ENCODE measurements at places on chromosomes 12 and 14.
A peak's percentile ranks its signal among the peaks of the same experiment; 100 is the strongest.

DNA sequence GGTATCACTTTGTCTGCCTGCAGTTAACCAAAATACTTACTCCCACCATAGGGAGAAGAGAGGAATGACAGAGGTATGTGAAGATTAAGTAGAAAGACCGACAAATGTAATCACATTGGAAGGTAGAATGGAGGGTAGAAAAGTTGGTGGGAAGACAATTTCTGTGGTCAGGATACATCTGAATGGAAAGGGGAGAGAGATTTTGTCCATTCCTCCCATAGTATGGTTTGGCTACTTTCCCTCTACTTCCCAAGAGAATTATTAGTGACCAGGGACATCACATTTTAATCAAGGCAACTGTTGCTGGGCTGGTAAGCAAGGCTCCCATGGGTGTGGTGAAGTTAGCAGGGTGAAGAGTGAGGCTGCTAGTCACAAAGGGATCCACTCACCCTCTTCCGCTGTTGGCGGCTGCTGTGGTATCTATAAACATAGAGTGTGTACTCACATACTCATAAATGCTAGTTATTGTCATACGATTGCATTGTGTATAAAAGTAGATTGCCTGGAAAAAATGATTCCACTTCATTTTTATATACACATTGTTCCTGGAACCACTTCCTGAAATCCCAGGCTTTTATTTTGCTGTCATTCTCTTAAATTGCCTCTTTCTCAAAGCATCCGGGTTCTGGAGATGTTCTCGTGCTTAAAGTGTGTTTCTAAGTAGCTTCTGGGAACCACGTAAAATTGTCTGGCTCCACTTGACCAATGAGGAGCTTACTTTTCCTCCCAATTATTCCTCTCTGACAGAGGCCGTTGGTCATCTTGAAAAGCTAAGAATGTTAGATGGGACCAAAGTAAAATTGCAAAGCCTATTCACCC, 413.1 kb downstream of the ZFP36L1 start:
- no peaks in the 10 kb centered on the region for H3K27me3 ChIP-seq
- H3K36me3 ChIP-seq: no peaks in the 10 kb centered on the region
- H3K27ac ChIP-seq: peak overlapping the region; percentile 27
- no peak for DNase-seq
- peaks cover 25% of the 10 kb centered on the region for H3K4me1 ChIP-seq

DNA sequence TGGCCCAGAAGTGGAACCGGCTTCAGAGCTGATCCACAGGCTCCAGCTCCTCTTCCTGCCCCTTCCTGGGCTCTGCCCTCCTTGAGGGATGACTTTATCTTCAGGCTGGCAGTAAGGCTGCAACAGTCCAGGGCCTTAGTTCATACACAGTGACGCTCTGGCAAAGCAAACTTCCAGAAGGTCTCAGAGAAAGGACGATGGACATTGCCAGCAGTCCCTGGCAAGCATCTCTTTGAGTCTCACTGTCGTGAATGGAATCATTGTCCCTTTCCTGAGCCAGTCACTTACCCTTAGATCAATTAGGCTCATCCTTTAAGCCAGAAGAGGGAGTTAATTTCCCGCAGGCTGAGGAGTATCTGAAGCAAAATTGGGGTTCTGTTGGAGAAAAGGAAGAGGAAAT, 8.6 kb downstream of the AK7 start:
- no peaks in the 10 kb centered on the region for H3K27me3 ChIP-seq
- no peak overlapping the region for H3K4me3 ChIP-seq
- no peaks in the 10 kb centered on the region for H3K36me3 ChIP-seq
- no peak overlapping the region for H3K27ac ChIP-seq
- no peaks in the 10 kb centered on the region for H3K4me1 ChIP-seq
- no peak for DNase-seq

GRCh38 chr14:51014086-51014485, 69.8 kb upstream of the PYGL start:
- no peak for DNase-seq
- H3K36me3 ChIP-seq: no peaks in the 10 kb centered on the region
- no peaks in the 10 kb centered on the region for H3K4me1 ChIP-seq
- no peaks in the 10 kb centered on the region for H3K27me3 ChIP-seq
- H3K27ac ChIP-seq: no peak overlapping the region

- H3K4me3 ChIP-seq: no peak overlapping the region
- H3K36me3 ChIP-seq: no peaks in the 10 kb centered on the region
- no peak for DNase-seq
- H3K27me3 ChIP-seq: no peaks in the 10 kb centered on the region
- H3K4me1 ChIP-seq: no peaks in the 10 kb centered on the region
Measured at GRCh38 chr12:30880061-30880460, 46.5 kb upstream of the TSPAN11 start.

DNA sequence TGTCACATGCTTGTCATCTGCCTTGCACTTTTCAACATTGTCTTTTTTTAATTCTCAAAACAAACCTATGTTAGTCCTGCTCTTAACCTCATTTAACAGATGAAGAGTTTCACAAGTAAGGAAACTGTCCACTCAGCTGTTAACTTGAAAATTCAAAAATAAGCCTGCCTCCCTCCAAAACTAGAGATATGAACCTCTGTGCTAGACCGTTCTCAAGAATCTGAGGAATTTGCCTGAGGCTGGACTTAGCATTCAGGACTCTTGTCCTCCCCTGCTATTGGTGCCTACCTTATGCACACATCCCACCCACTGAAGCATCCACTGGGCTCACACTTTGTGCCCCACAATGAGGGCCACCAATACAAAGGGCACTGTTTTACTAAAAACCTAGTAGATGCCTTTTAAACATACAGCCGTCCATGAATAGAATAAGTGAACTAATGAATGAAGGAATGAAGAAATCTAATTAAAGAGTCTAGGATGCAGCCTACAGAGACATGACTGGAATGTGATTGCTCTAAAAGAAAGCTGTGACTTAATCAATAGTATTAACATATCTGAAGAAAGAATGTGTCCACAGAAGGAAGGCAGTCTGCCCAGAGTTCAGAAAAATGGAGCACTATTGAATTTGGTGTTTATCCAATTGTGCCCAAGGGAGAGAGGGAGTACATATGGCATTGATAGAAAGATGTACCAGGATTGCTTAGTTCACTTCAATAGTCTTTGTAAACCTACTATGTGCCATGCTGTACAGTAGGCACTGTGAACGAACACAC, 238.5 kb downstream of the SPTSSA start:
- no peaks in the 10 kb centered on the region for H3K27me3 ChIP-seq
- H3K4me1 ChIP-seq: peaks cover 4% of the 10 kb centered on the region
- no peak overlapping the region for H3K4me3 ChIP-seq
- no peak for DNase-seq
- no peaks in the 10 kb centered on the region for H3K36me3 ChIP-seq
- no peak overlapping the region for H3K27ac ChIP-seq

DNA sequence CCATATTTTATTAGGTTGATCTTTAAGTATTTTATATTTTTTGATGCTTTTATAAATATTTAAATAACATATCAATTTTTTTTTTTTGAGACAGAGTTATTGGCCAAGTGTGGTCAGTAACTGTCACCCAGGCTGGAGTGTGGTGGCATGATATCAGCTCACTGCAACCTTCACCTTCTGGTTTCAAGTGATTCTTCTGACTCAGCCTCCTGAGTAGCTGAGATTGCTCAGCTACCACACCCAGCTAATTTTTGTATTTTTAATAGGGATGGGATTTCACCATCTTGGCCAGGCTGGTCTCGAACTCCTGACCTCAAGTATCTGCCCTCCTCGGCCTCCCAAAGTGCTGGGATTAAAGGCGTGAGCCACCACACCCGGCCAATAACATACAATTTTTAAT, 71.1 kb downstream of the FUT8 start:
- no peak overlapping the region for H3K27ac ChIP-seq
- no peaks in the 10 kb centered on the region for H3K27me3 ChIP-seq
- H3K4me1 ChIP-seq: peaks cover 9% of the 10 kb centered on the region
- DNase-seq: no peak

GRCh38 chr12:89382328-89382727, 30.0 kb upstream of the DUSP6 start:
- peaks cover 5% of the 10 kb centered on the region for H3K4me1 ChIP-seq
- no peak for DNase-seq
- H3K27ac ChIP-seq: no peak overlapping the region
- H3K36me3 ChIP-seq: no peaks in the 10 kb centered on the region
- H3K4me3 ChIP-seq: no peak overlapping the region

DNA sequence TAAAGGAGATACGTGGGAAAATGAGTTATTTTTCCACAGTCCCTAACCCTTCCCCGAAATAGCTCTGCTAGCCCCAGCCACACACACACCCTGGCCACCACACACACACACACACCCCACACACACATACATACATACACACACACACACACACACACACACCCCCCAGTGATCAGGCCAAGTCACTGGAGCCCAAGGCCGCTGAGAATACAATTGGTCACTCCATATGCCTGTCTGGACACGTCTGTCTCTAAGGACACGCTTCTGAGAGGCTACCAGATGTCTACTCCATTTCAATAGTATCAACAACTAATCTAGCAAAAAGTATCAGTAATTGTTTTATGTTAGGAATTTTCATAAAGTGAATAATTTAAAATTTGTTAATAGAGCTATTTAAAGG, 13.0 kb upstream of the DIABLO start:
- H3K4me3 ChIP-seq: no peak overlapping the region
- H3K4me1 ChIP-seq: no peaks in the 10 kb centered on the region
- no peak overlapping the region for H3K27ac ChIP-seq
- no peak for DNase-seq

- H3K27me3 ChIP-seq: no peaks in the 10 kb centered on the region
- DNase-seq: no peak
- no peaks in the 10 kb centered on the region for H3K4me1 ChIP-seq
- H3K4me3 ChIP-seq: no peak overlapping the region
- H3K36me3 ChIP-seq: no peaks in the 10 kb centered on the region
Measured at GRCh38 chr14:60317609-60318008, 68.6 kb downstream of the PPM1A start.

- no peaks in the 10 kb centered on the region for H3K27me3 ChIP-seq
- H3K36me3 ChIP-seq: no peaks in the 10 kb centered on the region
- no peak for DNase-seq
- no peaks in the 10 kb centered on the region for H3K4me1 ChIP-seq
- H3K27ac ChIP-seq: no peak overlapping the region
- H3K4me3 ChIP-seq: no peak overlapping the region
Measured at GRCh38 chr12:114306646-114307045, 99.3 kb downstream of the TBX5 start.

- DNase-seq: no peak
- peak overlapping the region; percentile 97 for H3K4me3 ChIP-seq
- peaks cover 35% of the 10 kb centered on the region for H3K4me1 ChIP-seq
Measured at GRCh38 chr14:75175677-75176141, 703 bp downstream of the TMED10 start.

- DNase-seq: peak; percentile 25
- H3K27ac ChIP-seq: no peak overlapping the region
- no peaks in the 10 kb centered on the region for H3K27me3 ChIP-seq
- no peak overlapping the region for H3K4me3 ChIP-seq
- no peaks in the 10 kb centered on the region for H3K36me3 ChIP-seq
- H3K4me1 ChIP-seq: peaks cover 5% of the 10 kb centered on the region
Measured at GRCh38 chr12:52168019-52168717, 23.6 kb downstream of the KRT80 start.

GRCh38 chr12:85157035-85157603, 121.0 kb downstream of the LRRIQ1 start:
- H3K27ac ChIP-seq: no peak overlapping the region
- no peaks in the 10 kb centered on the region for H3K36me3 ChIP-seq
- no peak overlapping the region for H3K4me3 ChIP-seq
- H3K27me3 ChIP-seq: no peaks in the 10 kb centered on the region

All from gastrocnemius medialis (tissue), 4 donors.